Panc1 (cell line): ENCODE measurements at places on chromosomes 12 and 14. TPM values are rescaled to one million over a fixed set of nuclear protein-coding genes. Genes with fewer than 3 reads are reported as not detected.
A peak's percentile ranks its signal among the peaks of the same experiment; 100 is the strongest.

DNA sequence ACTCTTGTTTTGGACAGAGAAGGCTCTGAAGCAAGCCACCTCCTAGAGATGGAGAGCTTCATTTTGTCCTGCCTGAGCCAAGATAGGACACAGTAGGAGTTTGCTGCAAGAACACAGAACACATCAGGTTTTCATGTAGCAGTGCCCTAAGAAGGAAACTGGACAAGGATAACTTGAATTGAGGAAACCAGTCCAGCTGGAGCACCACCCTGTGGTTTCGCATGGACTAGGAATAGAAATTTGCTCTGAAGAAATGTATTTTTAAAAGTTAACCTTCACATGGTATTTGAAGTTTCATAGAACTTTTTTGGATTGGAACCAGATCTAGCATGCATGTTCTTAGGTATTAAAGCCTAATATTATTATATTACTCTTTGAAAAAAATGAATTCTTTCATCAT lies 68.8 kb downstream of the RERG start:
- no peak for DNase-seq

GRCh38 chr12:27635349-27635972 lies 60.8 kb upstream of the REP15 start:
- no peak for DNase-seq

C1R gene
- total RNA-seq, result 1.3 TPM

GTF2H3 gene
- 40.7 TPM for total RNA-seq

DNA sequence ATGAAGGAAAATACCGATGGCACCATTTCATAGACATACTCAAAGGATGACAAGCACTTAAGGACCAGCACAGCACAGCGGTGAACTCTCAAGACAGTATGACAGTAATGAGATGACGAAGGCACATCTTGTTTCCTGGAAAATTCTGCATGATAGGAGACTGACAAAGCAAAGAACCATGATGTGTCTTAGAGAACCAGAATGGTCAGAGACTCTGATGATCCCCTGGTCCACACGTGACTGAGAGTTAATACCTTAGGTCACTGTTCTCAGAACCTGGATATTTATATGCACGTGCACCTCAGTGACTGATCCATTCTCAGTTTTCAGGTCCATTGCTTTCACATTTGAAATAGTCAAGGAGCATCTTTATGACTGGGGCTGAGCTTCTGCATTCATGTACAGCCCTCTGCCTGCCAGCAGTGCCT lies 35.3 kb downstream of the PROX2 start:
- DNase-seq, result no peak

ABHD12B gene
- total RNA-seq, result not detected

NCOR2 gene
- 461 TPM for total RNA-seq

- DNase-seq, result no peak
Measured at GRCh38 chr14:55851301-55851700, 266.9 kb upstream of the PELI2 start.

SLC6A12 gene
- 1.0 TPM for total RNA-seq

GRCh38 chr12:131211340-131211938 lies 257.7 kb downstream of the ADGRD1 start:
- DNase-seq, result no peak

GRCh38 chr12:46983959-46984841 lies 95.2 kb upstream of the PCED1B start:
- DNase-seq, result peak; percentile 51

COL2A1 gene
- total RNA-seq, result 1.4 TPM

GRCh38 chr14:93543766-93544165 lies 113.0 kb downstream of the UNC79 start:
- DNase-seq, result no peak

DNA sequence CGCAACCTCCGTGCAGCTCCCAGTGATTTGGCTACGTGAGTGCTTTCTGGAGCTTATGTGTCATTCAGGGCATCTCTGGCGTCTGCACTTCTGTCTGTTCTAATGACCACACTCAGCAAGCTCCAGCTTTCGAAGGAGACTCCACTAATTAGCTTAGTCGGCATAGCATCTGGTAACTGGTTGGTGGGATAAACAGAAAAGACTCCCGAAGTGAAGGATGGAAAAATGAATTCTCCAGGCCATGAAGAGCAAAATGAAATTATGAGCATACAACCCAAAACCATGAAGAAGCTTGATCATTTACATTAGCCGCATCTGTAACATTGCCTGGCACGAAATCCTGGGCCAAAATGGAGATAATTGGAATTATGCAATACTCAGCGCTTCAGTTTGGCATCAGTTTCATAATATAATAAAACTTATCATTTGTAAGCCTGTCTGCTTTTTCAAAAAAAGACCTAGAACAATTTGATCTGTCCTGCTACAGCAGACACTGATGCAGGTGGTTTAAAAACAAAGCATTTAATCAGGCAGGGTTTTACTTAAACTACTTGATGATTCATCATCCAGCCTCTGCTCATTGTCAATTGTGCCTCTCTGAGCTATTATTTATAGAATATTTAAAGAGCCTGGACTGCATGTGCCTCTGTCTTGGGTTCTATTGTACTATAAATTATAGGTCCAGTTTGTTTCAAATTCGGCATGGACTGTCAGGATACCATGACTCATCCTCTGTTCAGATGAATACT lies 87.4 kb downstream of the SYT1 start:
- no peak for DNase-seq

KCTD10 gene
- 55.2 TPM for total RNA-seq

- no peak for DNase-seq
Measured at GRCh38 chr14:52003324-52003723, 14.0 kb downstream of the RTRAF start.

DNA sequence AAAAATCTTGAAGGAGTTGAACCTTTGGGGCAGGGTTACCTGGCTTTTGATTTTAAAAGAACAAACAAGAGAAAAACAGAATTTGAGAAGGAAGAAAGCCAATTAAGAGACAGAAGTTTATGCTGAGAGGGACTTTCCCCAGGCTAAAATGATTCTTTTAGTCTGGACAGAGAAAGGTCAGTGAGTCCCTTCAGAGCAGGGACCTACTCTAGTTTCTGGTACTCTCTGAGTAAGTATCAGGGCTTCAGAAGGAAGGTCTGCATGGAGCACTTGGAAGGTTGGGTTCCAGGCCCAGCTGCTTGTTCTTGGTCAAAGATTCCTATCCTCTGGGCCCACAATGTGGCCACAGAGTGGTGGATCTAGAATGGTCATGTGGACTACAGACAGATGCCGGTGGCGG lies 59.6 kb downstream of the KLRG1 start:
- no peak for DNase-seq

- DNase-seq, result no peak
Measured at GRCh38 chr14:52048641-52049204, 20.1 kb downstream of the NID2 start.

GRCh38 chr14:103056322-103057027 lies 874 bp downstream of the CDC42BPB start:
- no peak for DNase-seq

DNA sequence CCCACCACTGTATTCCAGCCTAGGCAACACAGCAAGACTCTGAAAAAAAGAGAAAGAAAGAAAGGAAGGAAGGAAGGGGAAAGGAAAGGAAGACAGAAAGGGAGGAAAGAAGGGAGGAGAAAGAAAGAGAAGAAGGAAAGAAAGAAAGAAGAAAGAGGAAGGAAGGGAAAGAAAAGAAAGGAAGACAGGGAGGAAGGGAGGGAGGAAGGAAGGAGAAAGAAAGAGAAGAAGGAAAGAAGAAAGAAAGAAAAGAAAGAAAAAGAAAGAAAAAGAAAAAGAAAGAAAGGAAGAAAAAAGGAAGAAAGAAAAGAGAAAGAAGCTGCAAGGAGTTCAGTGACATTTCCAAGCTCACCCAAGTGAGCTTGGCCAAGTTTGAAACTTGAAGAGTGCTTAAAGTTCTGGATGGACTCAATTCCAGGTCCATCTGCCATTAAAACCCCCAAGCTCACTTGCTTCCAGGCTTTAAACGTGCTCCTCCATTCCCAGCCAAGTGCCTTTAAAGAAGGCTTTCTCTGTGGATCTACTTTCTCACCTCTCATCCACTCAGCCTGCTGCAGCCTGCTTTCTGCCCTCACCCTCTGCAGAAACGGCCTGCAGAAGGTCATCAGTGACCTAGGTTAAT lies 101.5 kb downstream of the VCPKMT start:
- no peak for DNase-seq

- DNase-seq, result no peak
Measured at GRCh38 chr14:92670643-92671366, 77.6 kb downstream of the LGMN start.

- no peak for DNase-seq
Measured at GRCh38 chr14:76716285-76716684, 45.0 kb upstream of the VASH1 start.

- no peak for DNase-seq
Measured at GRCh38 chr12:39392154-39392925, 50.6 kb downstream of the KIF21A start.

DNA sequence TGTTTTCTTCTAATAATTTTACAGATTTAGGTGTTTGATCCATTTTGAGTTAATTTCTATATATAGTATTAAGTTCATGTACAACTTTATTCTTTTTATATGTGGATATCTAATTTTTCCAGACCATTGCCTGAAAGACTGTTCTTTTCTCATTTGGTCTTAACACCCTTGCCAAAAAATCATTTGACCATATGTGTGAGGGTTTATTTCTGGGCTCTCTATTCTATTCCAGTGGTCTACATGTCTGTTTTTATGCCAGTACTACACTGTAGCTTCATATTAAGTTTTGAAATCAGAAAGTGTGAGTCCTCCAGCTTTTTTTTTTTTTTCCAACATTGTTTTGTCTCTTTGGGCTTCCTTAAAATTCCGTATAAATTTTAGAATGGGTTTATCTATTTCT lies 554.1 kb downstream of the KCNH5 start:
- no peak for DNase-seq

DNA sequence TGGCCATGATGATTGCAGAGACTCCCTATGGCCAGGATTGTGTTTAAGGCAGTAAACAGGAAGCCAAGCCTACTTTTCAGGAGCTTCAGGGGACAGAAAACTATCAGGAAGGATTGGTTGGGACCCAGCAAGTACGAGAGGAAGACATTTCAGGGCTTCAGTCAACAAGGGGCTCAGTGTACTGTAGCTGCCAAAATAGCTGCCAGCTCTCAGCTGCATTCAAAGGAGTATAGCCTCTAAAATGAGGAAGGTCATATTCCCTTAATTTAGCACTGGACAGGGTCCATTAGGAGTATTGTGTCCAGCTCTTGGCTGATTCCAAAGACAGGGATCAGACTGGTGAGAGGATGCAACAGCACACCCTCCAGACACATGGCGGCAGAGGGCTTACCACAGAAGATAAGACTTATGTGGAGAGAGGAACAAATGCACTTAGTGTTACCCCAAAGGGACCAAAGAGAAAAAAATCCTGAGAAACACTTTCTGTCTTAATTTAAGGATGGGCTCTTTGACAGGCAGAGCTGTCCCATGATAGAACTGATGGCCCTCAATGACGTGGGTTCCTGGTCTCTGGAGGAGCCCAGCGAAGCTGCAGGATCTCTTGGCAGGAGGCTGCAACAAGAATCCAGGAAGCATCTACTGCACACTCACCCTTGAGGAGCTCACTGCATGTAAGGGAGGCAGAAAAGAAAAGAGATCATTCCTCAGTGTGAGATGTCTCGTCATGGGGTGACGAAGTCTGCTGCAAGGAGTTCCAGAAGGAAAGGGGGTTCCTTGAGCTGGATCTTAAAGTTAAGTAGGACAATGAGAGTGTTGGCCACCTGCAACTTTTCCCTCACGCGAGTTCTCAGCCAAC lies 14.8 kb downstream of the BDKRB1 start:
- no peak for DNase-seq

COPS7A gene
- total RNA-seq, result 37.5 TPM

DNA sequence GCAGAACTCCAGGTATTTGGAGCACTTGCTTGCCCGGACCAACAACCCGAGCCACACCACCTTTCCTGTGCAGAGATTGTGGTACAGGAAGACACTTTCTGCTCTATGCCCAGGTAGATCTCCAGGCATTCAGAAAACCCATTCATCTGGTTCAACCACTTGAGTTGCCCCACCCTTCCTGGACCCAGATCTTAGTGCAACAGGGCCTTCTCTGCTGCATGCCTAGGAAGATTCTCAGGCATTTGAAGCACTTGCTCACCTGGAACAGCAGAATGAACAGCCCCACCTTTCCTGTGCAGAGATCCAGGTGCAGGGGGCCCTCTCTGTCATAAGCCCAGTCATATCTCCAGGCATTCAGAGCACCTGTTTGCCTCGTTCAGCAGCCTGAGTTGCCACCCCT lies 412.8 kb upstream of the MGAT4C start:
- DNase-seq, result no peak

ACOT6 gene
- not detected for total RNA-seq

DNA sequence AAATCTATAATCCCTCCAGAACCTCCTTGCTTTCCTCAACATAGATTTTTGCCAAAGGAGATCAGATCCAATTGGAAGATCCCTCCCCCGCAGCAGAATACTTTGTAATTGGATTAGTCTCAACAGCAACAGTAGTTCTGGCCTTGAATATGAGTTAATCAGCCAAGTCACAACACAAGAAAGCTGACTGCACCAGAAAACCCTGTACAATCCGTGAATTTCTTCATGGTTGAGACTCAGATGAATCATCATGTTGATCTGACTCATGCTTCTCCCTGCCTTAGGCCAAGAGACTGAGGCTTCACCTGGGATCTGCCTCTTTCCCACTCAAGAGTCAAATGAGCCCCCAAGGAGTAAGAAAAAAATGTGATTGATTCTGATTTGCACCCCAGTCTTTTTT lies 3.0 kb upstream of the METTL17 start:
- DNase-seq, result peak; percentile 33

GRCh38 chr12:39230086-39230485 lies 212.8 kb downstream of the KIF21A start:
- DNase-seq, result no peak

TBC1D30 gene
- total RNA-seq, result 8.9 TPM

KRT86 gene
- total RNA-seq, result 1.1 TPM

GRCh38 chr12:69984241-69984640 lies 159.2 kb downstream of the MYRFL start:
- DNase-seq, result no peak

DNA sequence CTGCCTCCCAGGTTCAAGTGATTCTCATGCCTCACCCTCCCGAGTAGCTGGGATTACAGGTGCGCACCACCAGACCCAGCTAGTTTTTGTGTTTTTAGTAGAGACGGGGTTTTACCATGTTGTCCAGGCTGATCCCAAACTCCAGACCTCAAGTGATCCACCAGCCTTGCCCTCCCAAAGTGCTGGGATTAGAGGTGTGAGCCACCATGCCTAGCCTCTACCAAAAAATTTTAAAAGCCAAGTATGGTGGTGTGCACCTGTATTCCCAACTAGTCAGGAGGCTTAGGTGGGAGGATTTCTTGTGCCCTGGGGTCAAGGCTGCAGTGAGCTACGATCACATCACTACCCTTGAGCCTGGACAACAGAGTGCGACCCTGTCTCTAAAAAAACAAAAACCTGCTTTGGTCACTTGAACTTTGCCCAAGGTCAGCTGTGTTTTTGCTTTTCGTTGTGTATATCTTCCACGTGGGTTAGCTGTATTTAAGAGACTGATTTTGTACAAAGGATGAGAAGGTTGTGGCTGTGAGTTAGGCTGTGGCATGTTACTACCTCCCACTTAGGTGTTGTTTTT lies 12.7 kb downstream of the C12orf76 start:
- no peak for DNase-seq

LYZ gene
- 1.1 TPM for total RNA-seq

GRCh38 chr12:30991466-30991865 lies 64.9 kb downstream of the TSPAN11 start:
- no peak for DNase-seq
